ENCODE measurements at places on chromosomes 5 and 9.

GRCh38 chr9:79885093-79885857, 313.5 kb downstream of the TLE4 start:
- no peak for DNase-seq

GRCh38 chr9:26418480-26418879, 474.1 kb downstream of the CAAP1 start:
- no peak for DNase-seq

DNA sequence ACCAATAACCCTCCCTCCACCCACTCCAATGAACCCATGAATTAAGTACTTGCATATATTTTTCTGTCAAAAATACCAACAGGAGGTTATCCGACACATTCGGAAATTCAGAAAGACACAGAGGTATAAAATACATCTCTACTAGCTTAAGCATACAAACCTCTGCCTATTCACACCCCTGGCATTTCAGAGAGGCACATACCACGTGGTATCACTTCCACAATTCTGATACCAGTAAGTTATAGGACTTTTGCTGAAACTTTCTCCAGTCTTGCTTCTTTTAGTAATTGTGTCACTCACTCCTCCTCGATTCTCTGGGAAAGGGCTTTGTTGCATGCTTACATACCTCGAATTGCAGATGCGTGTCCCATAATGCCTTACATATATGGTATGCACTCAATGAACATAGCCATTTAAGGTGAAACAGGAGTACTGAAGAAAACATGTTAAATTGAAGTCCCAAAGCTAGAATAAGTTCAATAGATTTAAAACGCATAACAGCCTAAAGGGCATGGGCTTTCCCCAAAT, 58.1 kb downstream of the TLE1 start:
- no peak for DNase-seq

- no peak for DNase-seq
Measured at GRCh38 chr5:102855681-102856388, 100.7 kb downstream of the PAM start.

DNA sequence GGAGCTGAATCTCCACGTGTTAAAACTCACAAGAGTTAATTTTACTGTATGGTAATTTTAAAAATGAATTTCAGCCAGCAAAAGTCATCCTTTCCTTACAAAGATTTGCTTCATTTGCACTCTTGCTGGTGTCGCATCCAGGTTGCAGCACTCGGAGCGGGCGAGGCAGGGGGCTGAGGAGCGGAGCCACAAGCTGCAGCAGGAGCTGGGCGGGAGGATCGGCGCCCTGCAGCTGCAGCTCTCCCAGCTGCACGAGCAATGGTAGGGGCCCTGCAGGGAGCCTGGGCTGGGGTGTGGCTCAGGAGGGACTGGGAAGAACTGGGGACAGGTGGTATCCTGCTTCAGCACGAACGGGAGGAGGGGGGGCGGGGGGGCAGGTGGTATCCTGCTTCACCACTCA, 27.1 kb downstream of the HNRNPH1 start:
- DNase-seq: no peak

GRCh38 chr9:129511285-129511900, 109.5 kb downstream of the C9orf50 start:
- no peak for DNase-seq

- no peak for DNase-seq
Measured at GRCh38 chr9:37466037-37466709, 923 bp upstream of the ZBTB5 start.

DNA sequence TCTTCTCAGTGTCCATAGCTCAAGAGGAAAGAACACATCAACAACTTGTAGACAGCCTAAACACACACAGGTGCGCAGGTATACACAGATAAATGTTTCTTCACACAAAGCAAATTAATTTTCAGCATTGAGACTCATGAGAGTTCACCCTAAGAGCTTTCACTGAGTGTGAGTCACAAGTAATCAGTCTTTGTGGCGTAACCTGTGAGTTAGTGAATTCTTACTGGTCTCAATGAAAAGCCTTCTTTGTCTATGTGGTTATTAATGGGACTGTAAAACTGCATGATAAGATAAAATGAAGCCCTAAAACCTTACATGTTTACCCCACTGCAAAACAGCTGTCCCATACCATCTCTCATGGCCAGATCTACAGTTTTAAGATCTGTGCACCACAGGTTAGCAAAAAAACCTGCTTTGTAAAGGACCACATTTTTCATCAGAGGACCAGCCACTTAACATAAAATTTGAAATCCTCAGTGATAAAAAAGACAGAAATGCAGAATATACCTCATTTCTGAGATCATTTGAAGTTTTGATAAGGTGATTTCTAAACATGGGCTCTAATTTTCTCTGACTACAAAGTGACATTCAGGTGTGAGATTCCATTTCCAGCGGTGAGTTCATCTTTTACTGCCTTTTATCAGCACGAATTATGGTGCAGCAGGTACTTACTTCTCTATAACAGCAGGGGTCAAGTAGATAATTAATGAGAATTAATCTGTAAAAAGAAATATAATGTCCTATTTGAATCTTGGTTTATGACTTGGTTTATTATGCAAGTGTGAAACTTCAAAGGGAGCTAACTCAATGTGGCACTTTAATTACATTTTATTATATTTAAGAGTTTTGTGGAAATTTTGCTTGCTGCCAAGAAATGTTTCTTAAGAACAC, 335.7 kb upstream of the PIK3R1 start:
- no peak for DNase-seq

- no peak for DNase-seq
Measured at GRCh38 chr5:88979726-88980125, 96.7 kb upstream of the MEF2C start.

DNA sequence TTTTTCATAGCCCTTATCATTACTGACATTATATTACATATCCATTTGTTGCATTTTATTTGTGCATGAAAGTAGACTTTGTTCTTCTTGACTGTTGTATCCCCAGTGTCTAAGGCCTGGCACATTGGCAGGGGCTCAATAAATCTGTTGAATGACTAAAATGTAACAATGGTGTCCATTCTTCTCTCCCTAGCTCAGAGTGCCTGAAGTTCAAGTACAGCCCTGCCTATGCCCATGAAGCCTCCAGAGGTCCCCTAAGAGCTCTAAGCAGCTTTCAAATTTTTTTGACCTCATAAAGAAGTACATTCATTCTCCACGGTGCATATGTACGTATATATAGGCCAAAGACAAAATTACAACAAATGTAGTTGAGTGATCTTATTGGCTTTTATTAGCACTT, 4.2 kb upstream of the BSPRY start:
- no peak for DNase-seq

GRCh38 chr5:118921866-118922265, 66.5 kb downstream of the DTWD2 start:
- DNase-seq: no peak

- DNase-seq: no peak
Measured at GRCh38 chr5:55991768-55992486, 2.8 kb downstream of the IL6ST start.

GRCh38 chr5:153907170-153907775, 131.4 kb downstream of the FAM114A2 start:
- no peak for DNase-seq

DNA sequence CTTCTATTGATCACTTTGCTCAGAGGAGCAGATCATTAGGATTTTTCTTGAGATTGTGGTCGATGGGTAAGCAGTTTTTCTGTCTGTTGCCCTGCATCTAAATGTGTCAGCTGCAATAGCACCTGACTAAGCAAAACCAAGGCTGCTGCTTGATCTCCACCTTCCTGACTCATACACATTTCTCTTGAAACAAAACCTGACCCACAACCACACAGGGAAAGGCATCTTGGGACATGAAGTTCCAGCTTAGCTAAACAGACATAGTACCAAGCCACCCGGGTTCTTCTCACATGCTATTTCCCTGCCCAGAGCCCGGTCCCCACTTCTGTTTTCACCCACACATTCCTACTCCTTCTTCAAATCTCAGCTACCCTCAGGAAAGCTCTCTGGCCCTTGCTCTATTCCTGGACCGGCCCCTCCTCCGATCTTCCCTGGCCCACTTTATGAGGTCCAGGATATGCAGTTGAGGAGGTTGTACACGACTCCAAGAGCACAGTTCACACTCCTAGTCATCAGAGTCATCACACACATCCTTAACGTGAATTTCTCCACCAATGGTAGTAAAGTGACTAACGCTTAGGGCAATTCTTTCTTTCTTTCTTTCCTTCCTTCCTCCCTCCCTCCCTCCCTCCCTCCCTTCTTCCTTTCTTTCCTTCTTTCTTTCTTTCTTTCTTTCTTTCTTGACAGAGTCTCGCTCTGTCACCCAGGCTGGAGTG, 16.0 kb upstream of the ZBTB43 start:
- no peak for DNase-seq

GRCh38 chr9:75438716-75439115, 350.4 kb downstream of the OSTF1 start:
- DNase-seq: no peak

DNA sequence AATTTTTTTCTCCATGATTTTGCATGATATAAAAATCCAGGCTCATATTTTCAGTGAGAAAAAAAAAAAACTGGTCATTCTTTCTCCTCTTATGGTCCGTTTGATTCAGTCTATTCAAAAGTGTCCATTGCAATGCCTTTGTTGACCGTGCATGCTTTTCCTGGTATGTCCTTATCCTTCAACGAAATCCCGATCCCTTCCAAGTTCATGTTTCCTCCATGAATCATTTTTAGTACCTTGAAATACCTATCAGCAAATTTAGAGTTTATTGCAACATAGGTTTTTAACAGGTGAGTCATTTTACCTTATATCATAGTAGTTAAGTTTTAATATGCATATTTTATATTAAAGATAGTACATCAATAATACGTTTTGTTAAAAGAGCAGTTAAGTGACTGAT, 773.8 kb upstream of the CHD1 start:
- no peak for DNase-seq

DNA sequence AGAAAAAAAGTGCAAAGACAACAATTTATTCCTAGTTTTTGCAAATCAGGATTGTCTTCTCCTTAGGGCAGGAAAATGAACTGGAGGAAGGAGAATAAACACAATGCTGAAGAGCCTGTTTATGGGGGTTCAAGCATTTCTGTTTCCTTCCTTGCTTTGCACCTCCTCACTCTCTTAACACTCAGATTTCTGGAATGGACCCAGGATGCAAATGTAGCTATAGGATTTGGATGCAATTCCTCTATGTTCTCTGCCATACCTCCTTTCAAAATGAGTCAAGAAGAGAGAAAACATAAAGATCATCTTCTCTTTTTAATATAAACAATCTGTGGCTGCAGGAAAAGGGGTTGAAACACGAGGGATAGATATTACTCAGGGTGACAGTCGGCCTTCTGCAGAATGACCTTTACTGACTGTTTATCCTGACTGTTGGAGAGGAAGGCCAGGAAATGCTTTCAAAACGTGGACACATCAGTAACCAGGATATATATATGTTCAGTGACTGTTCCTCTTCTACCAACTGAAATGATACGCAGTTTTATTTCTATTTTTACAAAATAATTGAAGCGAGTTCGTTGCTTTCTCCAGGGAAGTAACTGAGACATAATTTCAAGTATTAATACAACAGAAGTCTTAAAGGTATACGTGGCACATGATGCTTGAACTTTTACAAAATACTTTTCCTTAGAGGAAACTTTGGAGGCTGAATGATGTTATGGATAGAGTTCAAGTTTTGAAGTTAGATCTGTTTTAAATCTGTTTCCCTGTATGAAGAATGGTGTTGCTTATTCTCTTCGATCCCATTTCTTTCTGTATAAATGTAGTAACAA, 44.4 kb downstream of the ACTBL2 start:
- no peak for DNase-seq

DNA sequence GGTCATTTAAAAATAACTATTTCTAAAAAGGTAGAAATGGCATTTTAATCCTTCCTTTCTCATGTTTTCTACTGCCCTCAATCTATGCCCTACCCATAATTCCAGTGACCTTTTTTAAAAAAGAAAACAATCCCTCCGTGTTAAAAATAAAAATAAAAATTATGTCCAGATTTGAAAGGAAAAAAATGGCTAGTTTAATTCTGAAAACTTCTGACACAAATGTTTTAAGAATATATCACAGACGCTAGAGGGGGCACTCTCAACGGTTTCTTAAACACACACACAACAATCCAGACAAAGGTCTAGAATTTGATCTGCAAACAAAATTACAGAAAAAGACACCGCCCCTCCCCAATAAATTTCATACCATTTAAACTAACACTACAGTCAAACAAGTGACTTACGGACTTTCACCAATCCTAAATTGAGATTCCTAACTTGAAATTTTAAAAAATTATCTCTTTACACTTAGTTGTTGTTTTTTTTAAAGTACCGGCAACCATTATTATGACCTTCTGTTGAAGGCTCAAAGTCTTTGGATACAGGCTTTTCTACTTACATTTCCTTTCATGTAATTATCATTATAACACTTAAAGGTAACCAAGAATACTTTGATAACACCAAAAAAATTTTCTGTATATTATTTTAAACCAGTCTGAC, 38.2 kb downstream of the CLINT1 start:
- DNase-seq: no peak

DNA sequence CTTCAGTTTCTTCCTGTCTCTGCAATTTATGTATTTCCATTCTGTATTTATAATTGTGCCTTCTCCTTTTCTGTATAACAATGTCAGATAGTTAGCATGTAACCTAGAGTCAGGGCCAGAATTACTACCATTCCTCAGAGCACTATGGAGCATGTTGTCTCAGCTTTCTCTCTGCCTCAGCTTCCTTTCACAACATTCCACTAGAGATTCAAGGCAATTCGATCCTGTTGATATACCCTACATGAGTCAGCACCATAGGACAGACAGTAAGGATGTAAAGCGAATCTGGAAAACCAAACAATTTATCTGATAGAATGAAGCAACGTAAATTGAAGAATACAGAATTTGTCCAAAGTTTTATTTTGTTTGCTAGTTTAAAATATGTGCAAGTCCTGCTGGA, 728.3 kb upstream of the SEMA6A start:
- DNase-seq: no peak

- no peak for DNase-seq
Measured at GRCh38 chr5:40198736-40199135, 481.0 kb upstream of the PTGER4 start.

DNA sequence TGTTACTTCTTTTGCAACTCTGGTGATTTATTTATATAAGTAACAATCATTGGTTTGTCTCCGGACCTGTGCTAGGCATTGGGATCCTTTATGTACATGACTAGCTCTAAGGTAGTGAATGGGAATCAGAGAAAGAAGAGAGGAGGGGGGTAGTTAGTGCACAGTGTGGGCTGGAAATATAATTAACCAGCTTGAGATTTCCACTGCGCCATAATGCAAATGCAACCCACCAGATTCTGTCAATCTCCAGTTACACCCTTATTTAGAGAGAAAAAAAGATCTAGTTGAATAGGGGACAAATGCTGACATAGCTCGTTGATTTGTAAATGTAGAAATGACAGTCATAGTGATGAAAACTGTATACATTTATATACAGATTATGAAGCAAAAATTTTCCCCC, 342.2 kb upstream of the SLC30A5 start:
- DNase-seq: no peak

GRCh38 chr9:81664638-81665222, 24.6 kb downstream of the TLE1 start:
- no peak for DNase-seq

- no peak for DNase-seq
Measured at GRCh38 chr9:134495881-134496412, 145.7 kb upstream of the COL5A1 start.

All from NCI-H524 treated with DMSO at 0.1 percent for 48 hours (cell line).